ENCODE measurements at places on chromosomes 12 and 14.

GRCh38 chr12:32124637-32125036 is 18.0 kb downstream of the BICD1 start:
- DNase-seq: no peak

GRCh38 chr12:92436856-92437255 is 265.9 kb upstream of the PLEKHG7 start:
- no peak for DNase-seq

- DNase-seq: no peak
Measured at GRCh38 chr12:106308611-106309010, 6.1 kb downstream of the TCP11L2 start.

GRCh38 chr14:44414646-44415045 is 92.4 kb downstream of the FSCB start:
- DNase-seq: no peak

DNA sequence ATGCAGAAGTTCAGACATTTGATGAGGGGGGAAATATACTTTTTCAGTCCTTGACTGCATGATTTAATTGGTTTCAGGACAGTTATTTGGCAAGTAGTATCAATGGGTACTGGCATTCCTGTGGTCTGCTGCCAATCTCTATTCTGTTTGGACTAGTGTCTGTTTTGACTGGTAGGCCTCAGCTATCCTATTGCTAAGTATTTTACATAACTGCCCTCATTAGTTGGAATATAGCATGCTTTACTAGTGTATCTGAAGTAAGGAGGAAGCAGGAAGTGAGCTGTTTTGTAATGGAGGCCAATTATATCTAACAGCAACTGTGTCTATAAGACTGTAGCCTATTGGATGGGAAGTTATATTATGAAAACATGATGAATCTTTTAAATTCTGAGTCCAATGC is 104.3 kb downstream of the FLRT2 start:
- no peak for DNase-seq

GRCh38 chr12:94994312-94994711 is 9.2 kb downstream of the NDUFA12 start:
- no peak for DNase-seq

DNA sequence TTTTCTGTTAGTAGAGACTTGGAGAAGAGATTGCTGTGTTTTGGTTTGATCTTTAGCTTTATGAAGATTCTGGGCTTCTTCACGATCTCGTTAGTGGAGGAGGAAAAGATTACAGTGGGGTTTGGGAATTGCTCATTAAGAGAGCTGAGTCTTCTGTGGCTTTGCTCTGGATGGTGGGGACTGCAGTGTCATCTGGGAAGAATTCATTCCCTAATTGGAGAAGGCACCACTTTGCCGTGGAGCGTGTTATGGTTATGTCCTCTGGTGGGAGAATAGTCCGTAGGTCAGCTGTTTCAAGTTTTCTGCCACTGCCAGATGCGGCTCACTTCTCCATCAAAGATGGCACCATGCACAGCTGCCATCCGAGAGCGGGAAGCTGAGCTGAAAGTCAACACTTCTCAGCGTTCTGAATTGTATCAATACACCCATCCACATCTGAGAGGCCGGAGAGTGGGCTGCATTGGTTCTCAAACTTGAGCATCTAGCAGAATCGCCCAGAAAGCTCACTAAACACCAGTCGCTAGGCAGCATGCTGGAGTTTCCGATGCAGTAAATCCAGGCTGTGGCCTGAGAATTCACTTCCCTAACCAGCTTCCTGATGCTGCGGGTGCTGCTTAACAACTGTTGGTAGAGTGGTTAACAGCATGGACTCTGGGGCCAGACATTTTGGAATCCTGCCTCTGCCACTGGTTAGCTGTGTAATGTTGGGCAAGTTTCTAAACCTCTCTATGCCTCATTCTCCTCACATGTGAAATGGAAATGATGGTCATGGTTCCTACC is 117.8 kb downstream of the PLXNC1 start:
- no peak for DNase-seq

GRCh38 chr14:97280526-97280925 is 483.3 kb downstream of the VRK1 start:
- DNase-seq: no peak

GRCh38 chr12:100827901-100828520 is 33.4 kb downstream of the ANO4 start:
- DNase-seq: no peak

DNA sequence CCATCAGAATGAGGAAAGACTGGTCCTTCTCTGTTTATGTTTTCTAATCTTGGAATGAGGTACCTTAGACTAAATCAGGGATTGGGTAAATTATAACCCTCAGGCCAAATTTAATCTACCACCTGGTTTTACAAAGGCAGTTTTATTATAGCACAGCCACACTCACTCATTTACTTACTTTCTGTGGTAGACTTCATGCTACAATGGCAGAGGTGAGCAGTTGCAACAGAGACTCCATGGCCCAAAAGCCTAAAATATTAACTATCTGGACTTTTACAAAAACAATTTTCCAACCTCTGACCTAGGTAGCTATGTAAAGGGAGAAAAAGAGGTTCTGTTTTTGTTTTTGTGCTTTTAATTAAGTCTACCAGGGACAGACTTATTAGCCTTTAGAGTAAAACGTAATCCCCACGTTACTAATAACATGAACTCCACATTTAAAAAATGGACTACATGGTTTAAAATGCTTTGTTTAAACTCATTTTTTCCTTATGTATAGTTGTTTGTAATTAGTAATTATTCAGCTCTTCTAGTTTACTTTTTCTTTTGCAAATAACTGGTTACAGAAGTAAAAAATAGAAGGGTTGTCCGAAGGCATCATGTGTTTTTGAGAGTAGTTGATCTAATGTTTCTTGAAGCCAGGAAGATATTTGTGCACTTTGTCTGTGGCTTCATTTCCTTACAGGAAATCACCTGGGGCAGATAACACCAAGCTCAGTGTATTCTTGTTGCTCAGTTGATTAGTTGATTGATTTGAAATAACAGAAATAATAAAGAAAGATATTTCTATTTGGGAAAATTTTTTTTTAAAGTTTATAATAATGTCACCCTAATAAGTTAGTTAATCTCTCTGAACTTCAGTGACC is 57.6 kb upstream of the ATP2B1 start:
- no peak for DNase-seq

GRCh38 chr12:80627782-80628181 is 79.7 kb upstream of the MYF6 start:
- no peak for DNase-seq

- no peak for DNase-seq
Measured at GRCh38 chr12:32499048-32499447, 99.7 kb downstream of the FGD4 start.

GRCh38 chr12:1793426-1794210 is 26.7 kb upstream of the LRTM2 start:
- no peak for DNase-seq

GRCh38 chr12:132444957-132445883 is 44.7 kb upstream of the FBRSL1 start:
- DNase-seq: no peak

- no peak for DNase-seq
Measured at GRCh38 chr14:95233702-95234241, 76.4 kb upstream of the DICER1 start.

DNA sequence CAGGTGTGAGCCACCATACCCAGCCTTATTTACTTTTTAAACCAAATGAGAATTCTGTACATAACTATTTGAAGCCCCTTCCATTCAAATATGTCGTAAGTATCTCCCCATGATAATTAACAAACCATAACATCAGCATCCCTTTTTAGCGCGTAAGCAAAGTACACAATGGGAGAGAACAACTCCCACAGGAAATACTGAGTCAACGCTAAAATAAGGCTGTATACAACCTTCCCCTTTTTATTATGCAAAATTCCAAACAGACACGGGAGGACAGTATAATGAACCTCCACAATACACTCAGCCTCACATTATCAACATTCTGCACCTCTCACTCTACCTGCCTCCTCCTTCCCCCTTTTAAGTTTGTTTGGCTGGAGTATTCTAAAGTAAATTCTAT is 73.5 kb downstream of the CCDC88C start:
- DNase-seq: no peak

- DNase-seq: no peak
Measured at GRCh38 chr12:131643631-131644452, 67.0 kb upstream of the SFSWAP start.

GRCh38 chr14:21231020-21231652 is 38.1 kb downstream of the HNRNPC start:
- no peak for DNase-seq

Measured in brain pericyte (primary cell).